ENCODE measurements at places on chromosomes 13 and 19. TPM values are rescaled to one million over a fixed set of nuclear protein-coding genes. Genes with fewer than 3 reads are reported as not detected.

The TNFSF9 gene
- total RNA-seq = 1.4 TPM

The SPRY2 gene
- total RNA-seq = 0.31 TPM

The NCAN gene
- 0.07 TPM for total RNA-seq

The F2RL3 gene
- total RNA-seq = not detected

The CCL25 gene
- total RNA-seq = not detected
